ENCODE measurements at places on chromosomes 2 and 18.

GRCh38 chr18:11392980-11393885 lies 216.2 kb upstream of the SLC35G4 start:
- no peak for DNase-seq

DNA sequence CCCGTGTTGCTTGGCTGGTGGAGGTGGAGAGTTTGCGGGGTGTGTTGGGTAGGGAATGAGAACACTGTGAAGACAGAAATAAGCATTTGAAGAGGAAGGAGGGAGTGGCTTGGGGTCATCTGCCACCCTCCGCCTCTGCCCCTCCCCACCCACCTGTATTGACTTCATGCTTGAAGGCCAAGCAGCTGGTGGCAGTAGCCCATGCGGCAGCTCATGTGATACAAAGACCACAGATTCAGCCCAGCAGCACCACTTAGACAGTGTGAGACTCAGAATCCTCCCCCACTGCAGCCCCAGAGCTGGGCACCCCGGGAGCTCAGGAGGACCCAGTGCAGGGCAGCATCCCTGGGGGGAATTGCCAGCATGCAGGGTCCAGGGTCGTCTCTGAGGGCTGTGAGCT lies 15.4 kb downstream of the NPPC start:
- no peak for DNase-seq

DNA sequence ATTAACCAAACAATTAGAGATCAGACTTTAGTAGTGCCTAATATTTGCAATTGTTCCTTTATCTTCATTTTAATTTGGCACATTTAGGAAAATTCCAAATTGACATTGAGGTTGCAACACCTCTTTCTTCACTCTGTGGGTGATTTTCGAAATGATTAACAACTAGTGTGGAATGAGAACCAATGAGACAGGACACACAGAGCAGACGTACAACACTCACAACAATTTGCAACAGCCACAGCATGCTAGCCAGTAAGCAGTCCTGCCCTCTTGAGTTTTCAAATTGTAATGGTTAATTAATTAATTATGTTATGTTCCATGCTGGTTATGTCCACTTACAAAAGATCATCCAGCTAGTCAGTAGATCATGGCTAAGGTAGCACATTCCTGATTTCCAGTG lies 339.3 kb downstream of the LRP1B start:
- DNase-seq: no peak

DNA sequence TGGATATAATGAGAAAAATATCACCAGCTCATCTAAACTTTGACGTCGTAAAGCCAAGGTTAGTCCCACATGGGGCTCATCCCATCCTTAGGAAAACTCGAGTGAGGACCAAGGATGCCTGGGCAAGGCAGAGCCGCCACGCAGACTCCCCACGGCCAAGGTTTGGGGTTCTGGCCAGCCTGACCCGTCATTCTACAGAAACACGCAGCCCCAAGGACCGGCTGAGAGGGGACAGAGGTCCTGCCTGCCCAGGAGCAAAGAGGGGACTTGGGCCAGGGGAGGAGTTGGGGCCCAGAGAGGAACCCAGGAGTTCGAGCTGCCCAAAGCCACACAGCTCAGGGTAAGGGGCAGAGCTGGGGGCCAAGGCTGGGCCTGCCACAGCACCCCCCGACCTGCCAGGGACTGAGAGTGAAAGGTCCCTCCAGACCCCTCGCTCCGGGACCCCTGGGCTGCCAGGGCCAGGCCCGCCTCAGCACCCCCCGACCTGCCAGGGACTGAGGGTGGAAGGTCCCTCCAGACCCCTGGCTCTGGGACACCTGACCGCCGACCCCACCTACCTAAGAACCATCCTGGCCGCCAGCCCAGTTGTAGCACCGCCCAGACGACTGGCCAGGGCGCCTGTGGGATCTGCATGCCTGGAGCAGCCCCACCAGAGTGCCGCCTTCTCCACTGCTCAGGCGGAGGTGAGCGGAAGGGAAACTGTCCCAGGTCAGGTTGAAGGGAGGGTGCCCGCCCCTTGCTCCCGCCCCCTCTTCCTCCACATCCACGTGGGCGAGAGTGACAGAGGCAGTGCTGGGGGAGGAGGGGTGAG lies at the start of gene PDCD1:
Gene PDCD1, minus strand, starts transcription at position 689 of the 811 bp plus-strand sequence. Its CDS starts 56 bp downstream, at position 633.
- no peak for DNase-seq

GRCh38 chr2:70795164-70795995 lies 4.9 kb upstream of the FIGLA start:
- no peak for DNase-seq

- DNase-seq: no peak
Measured at GRCh38 chr18:35283923-35284794, 5.9 kb downstream of the ZSCAN30 start.

- DNase-seq: no peak
Measured at GRCh38 chr18:28032177-28032576, 144.8 kb downstream of the CDH2 start.

- no peak for DNase-seq
Measured at GRCh38 chr18:47418746-47419145, 167.3 kb upstream of the SKOR2 start.

DNA sequence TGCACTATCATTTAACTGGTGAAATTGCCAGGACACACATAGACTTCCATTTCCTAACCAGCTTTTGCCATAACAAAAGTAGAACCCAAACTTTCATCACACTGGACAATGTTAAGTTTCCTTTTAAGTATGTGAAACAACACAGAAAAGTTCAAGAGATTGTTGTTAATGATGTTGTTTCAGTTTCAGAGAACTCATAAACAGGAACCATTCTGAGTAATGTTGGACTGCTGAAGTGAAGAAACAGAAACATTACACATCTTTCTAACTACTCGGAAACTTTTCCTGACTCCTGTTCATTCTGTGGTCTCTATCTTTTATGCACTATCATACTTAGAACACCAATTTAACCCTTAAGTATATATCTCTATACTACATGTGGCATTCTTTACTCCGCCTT lies 179.2 kb downstream of the RIT2 start:
- no peak for DNase-seq

DNA sequence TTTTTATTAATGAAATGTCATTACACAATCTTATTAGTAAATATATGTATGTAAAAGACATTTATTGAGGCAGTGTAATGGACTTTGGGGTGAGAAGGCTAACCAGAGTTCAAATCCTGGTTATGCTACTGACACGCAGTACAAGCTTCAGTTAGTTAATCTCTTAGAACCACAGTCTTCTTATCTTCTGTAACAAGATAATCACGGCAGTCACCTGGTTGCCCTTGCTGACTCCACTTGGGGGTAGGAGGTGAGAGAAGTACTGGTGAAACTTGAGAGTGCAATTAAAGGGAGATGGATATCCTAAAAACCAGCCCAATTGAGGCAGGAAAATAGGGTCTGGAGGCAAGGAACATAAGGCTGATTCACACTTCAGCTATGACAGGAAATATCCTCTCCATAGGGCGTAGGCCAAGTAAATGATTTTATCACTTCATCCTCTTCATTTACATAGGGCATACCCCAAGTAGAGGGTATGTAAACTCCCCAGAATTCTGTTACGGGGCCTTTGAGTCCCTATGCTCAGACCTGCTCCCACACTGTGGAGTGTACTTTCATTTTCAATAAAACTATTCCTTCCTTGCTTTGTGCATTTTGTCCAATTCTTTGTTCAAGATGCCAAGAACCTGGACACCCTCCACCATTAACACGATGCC lies 21.3 kb downstream of the SKA1 start:
- no peak for DNase-seq

GRCh38 chr2:33384599-33384961 lies 91.9 kb upstream of the RASGRP3 start:
- no peak for DNase-seq

DNA sequence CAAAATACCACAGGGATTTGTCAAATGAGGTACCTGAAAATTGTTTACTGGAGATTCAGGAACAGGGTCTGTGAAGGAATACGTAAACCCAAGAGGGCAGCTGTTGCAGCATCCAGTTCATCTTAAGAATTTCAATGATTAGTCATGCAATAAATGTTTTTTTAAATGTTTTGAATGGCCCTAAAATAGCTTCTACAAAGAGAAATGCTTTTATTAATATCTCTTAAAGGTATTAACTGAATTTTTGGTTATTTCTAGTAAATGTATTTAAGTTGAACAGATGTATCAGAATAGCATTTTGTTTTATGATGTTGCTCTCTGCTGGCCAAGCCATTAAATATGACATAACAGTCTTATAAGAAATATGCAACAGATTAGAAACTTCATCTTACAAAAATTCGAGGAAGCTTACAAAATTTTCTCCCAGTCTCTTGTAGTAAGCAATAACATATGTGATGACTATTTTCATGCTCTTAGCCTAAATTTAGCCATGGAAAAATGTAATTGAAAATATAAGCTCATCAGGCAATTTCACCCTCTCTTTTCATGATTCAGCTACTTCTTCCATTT lies 863.9 kb downstream of the SUCLG1 start:
- DNase-seq: no peak

- DNase-seq: no peak
Measured at GRCh38 chr18:61935362-61935761, 42.6 kb upstream of the RNF152 start.

- DNase-seq: no peak
Measured at GRCh38 chr18:13445241-13445897, 226.8 kb downstream of the LDLRAD4 start.

DNA sequence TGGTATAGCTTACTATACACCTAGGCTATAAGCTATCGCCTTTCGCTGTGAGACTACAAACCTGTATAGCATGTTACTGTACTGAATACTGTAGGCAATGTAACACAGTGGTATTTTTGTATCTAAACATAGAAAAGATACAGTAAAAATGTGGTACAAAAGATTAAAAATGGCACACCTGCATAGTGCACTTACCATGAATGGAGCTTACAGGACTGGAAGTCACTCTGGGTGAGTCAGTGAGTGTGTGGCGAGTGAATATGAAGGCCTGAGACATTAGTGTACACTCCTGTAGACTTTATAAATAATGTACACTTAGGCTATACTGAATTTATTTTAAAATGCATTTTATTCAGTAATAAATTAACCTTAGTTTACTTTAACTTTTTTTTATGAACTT lies 258.2 kb upstream of the SP5 start:
- DNase-seq: no peak

- DNase-seq: no peak
Measured at GRCh38 chr2:189641002-189641401, 20.3 kb upstream of the ASNSD1 start.

DNA sequence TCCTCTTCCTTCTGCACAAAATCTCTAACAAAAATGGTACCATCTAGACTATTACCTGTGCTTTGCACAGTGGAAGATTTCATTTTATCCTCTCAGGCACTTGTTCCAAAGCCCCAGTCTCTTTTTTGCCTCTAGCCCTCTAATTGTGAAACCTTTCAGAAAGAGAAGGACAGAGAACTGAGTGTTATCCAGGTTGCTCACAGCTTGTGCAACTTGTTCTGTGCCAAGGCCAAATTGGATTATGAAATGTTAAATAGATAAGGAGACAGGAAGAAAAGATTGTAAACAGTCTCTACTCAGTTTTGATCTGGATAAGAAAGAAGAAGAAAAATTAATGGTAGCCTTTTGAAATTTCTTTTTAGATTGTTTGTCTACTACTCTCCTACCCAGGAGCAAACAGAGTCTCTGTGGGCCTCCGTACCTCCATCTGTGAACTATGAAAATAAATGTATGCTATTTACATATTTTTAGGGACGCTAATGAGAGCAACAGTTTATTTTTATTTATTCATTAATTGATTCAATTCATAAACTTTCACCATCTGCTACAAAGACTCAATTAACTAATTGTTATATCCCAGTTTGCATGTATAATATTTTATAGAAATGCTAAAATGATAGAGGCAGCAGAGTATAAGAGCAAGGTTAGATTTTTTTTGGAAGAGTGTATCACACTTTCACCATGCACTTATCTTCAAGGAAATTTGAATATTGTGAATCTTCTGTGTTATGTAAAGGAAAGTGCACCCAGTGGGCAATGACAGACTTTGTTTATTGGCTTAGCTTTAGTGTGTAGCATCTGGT lies 339.0 kb upstream of the ETAA1 start:
- DNase-seq: no peak

DNA sequence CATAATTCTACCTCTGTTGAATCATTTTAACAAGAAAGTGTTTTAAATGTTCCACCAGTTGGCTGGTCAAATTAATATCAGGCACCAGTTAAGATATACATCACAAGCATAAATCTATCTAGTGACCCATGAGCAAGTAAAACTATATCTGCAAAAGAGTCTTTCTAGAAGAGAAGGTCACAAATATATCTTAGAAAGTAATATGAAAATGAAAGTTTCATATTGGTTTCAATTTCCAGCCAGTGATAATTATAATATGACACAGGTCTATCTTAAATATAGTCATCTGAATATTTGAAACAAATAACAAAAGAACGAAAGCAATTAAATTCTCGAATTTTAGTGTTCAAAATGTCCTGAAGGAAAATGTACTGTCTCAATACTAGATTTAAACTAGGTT lies 282.5 kb upstream of the KYNU start:
- no peak for DNase-seq

GRCh38 chr18:3044931-3045698 lies 32.2 kb upstream of the LPIN2 start:
- no peak for DNase-seq

- no peak for DNase-seq
Measured at GRCh38 chr18:24560511-24560981, 100.1 kb downstream of the HRH4 start.

DNA sequence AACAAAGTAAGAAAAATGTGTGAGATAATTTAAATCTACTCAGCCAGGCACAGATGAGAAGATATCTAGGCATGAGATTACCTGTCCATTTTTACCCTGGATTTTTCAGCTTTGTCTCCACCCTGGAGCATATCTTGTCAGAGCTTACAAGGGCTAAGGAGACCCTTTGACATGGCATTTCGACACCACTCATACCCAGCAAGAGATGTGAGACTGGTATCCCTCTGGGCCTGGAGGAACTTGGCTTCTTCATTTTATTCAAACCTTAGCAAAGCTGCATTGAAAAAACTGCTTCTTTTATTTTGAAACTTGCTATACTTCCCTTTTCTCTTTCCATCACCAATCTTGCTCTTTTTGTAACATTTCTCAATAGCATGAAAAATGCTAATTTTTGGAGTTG lies 194.9 kb upstream of the HNMT start:
- no peak for DNase-seq

DNA sequence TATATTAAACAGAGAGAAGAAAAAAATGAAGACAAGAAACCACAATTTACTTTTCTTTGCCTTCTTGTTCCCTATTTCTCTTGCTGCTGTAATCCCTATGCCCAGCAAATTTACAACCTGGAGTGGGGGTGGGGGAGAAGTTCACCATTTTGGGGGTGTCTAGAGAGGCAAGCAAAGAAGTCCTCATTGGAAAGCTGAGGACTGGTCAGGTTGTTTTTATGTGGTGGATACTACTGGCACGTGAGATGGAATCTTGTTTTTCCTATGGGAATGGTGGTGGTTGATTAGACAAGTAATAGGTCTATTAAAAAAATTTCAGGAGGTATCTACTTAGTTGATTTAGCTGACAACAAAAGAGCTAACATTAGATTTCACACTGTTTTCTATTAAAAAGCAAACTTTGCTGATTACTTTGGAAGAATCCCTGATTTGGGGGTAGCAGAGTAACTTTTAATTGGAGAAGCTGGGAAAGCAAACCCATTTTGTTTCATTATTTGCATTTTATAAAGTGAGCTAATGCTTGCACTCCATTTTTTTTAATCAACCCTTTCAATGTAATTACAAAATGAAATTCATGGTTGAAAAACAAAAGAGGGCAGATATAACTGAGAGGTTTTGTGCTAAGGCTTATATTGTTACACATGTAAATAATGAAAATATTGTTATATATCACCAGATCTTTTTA lies 6.0 kb downstream of the POU3F3 start:
- DNase-seq: no peak

GRCh38 chr2:181586569-181587081 lies 70.3 kb downstream of the CERKL start:
- DNase-seq: peak; percentile 86

- DNase-seq: no peak
Measured at GRCh38 chr2:224075588-224075987, 36.5 kb upstream of the SERPINE2 start.

- DNase-seq: no peak
Measured at GRCh38 chr2:82498777-82499443, 1960.2 kb downstream of the SUCLG1 start.

Data from Karpas-422 (cell line).